NB4 (cell line): ENCODE measurements at places on chromosomes 12 and 14.

- peak; percentile 10 for DNase-seq
Observed at GRCh38 chr12:81520064-81520945, 238.8 kb downstream of the PPFIA2 start.

- DNase-seq = no peak
Observed at GRCh38 chr14:41377932-41378331, 228.7 kb upstream of the LRFN5 start.

- DNase-seq = no peak
Observed at GRCh38 chr12:91179966-91180561, 2.6 kb downstream of the DCN start.

DNA sequence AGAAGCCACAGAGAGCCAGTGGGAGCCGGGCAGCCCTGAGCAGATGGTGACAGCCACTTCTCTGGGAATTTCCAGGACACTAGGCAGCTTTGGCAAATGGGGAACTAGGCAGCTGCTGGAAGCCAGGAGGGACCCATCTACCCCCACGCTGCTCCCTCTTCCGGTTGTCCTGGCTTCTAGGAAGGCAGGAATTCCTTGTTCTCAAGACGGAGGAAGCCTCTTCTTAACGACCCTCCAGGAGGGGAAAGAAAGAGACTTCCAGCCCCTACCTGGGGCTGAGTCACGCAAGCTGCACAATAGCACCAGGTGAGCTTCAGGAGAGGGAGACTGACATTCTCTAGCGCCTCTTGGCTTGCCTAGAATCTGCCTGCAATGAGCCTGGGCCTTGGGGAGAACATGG, 141.5 kb downstream of the ANO2 start:
- no peak for DNase-seq

- no peak for DNase-seq
Observed at GRCh38 chr14:56808110-56808382, 2.2 kb downstream of the OTX2 start.

GRCh38 chr12:88243982-88244381, 101.9 kb downstream of the TMTC3 start:
- DNase-seq = no peak

- no peak for DNase-seq
Observed at GRCh38 chr12:93536111-93536765, 36.2 kb upstream of the SOCS2 start.

- DNase-seq = no peak
Observed at GRCh38 chr14:27006570-27006969, 408.7 kb upstream of the NOVA1 start.
